ENCODE measurements at places on chromosomes 1 and 21.

DNA sequence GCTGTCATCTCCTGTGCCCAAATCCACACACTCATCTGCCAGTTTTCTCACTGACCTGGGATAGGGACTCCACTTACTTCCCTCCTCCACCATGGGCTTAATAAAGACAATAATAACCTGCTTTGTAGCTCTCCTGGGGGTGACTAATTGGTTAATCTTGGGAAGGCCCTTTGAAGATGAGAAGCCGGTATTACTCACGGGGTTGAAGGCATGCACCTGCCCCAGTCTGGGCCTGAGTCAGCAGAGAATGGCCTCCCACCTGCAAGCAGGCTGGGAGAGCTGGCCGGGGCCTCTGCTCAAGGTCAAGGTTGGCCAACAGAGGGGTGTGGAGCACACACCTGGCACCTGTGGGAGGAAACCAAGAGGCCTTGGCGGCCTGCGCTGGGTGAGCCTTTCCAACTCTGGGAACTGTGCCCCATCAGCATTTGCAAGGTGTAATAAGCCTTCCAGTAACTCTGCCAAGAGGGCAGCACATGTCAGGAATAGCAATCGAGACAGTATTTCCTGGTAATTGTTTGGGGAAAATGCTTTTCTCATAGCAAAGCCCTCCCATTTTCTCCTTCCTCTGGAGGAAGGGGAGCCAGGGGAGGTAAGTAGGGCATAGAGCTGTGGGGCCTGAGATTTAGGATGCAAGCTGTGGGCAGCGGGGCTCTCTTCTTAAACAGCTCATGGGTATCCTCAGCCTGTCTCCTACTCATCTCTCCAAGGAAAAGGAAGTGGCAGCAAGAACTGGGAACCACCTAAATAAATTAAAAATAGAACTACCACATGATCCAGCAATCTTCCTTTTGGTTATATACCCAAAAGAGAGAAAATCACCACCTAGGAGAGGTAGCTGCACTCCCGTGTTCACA, 49.0 kb downstream of the TOMM20 start:
- no peak for DNase-seq

DNA sequence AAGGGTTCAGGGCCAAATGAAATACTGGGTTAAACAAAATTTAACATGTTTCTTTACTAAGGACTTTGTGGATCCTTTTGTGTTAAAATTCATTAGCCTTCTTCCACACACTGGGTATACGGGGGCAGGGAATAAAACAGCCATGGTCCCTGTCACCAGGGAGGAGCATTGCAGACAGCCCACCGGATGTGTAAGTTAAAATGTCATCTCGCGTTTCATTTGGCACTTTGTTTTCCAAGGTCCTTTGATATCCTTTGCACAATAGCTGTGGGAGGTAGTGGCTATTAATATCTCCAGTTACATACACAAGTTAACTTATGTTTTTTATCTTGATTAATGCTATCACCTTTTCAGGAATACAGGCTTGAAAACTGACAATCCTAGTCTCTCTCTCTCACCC, 172.7 kb downstream of the BARHL2 start:
- no peak for DNase-seq

- DNase-seq, result no peak
These were observed 344.4 kb upstream of the ESRRG start for GRCh38 chr1:217067642-217068041.

GRCh38 chr1:33426916-33427315, 4.0 kb downstream of the PHC2 start:
- no peak for DNase-seq

GRCh38 chr1:177937931-177938330, 31.9 kb downstream of the SEC16B start:
- peak; percentile 69 for DNase-seq

- DNase-seq, result no peak
These were observed 100.5 kb upstream of the S1PR1 start for GRCh38 chr1:101136271-101136670.
